ENCODE measurements at places on chromosomes 13 and 19. TPM values are rescaled to one million over a fixed set of nuclear protein-coding genes. Genes with fewer than 3 reads are reported as not detected.

GRCh38 chr19:2556221-2557092 is 80.5 kb downstream of the GADD45B start:
- DNase-seq: peak; percentile 60
- peak overlapping the region; percentile 49 for H3K27ac ChIP-seq
- H3K4me1 ChIP-seq: no peaks in the 10 kb centered on the region
- H3K27me3 ChIP-seq: no peaks in the 10 kb centered on the region
- H3K4me3 ChIP-seq: no peak overlapping the region

DNA sequence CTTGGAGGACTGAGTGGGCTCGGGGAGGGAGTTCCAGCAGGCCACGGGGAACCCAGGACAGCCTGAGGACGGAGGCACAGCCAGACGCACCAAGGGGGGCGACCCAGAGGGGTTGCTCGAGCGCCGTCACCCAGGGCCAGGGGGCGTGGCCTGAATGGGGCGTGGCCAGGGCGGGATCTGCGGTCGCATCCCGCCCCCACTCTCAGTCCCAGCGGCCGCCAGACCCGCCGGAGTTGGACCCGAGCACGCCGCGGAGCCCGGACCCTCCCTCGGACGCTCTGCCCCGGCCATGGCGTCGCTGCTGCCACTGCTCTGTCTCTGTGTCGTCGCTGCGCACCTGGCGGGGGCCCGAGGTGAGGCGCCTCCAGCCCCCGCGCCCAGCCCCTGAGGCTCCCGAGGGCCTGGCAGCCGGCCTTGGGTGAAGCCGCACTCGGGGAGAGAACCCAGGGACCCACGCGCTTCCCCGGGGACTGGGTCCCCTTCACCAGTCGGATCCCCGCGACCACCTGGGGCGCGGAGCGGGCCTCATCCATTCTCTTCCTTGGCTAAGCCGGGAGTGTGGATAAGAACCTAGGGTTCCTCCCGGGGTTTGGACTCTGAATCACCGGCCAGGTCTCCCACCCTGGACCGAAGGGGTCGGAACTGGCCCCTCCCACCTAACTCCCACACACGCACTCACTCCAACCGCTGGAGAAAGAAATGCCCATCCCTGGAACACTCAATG is at the start of gene CILP2:
CILP2 (plus strand) TSS at position 205 of the 724 bp plus-strand sequence; CDS start at position 290, 85 bp downstream.
- H3K27me3 ChIP-seq: no peaks in the 10 kb centered on the region
- H3K36me3 ChIP-seq: no peaks in the 10 kb centered on the region
- no peak within 1 kb of the TSS for H3K27ac ChIP-seq
- no peaks in the 10 kb centered on the region for H3K4me1 ChIP-seq

- no peak overlapping the region for H3K27ac ChIP-seq
- peak; percentile 96 for DNase-seq
- H3K36me3 ChIP-seq: no peaks in the 10 kb centered on the region
These were observed 8.7 kb upstream of the INSL3 start for GRCh38 chr19:17829855-17830566.

DNA sequence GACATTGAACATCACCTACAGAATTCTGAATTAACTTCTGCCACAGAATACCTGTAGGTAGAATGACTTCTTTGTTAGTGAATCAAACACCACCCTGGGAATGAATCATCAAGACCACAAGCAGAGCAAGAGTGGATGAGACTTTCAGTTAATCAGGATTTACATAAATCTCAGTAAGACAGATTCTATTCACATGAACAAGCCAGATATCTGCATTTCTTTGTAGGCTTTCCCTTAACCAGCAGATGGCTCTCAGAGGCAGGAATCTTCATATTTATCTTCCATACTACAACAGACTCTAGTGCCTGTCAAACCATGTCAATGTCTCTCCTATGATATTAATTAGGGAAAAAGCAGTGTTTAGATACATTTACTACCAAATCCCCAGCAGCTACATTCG is 412.1 kb downstream of the KLF12 start:
- H3K36me3 ChIP-seq: no peaks in the 10 kb centered on the region
- H3K27ac ChIP-seq: no peak overlapping the region
- H3K4me3 ChIP-seq: no peak overlapping the region
- DNase-seq: no peak
- peaks cover 9% of the 10 kb centered on the region for H3K4me1 ChIP-seq

DNA sequence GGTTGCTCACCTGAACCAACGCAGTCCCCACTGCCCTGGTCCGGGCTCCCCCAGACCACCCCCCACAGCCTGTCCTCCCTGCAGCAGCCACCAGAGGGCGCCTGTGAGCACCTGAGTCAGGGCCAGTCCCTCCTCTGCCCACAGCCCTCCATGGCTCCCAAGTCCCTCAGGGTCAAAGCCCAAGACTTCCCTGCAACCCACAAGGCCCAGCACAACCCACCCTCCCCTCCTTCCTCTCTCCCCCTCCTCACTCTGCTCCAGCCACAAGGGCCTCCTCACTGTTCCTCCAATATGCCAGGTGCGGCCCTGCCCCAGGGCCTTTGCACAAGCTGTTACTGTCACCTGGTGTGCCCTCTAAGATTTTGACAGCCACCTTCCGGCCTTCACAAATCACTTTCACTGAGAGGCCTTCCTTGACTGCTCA is 10.9 kb downstream of the GNA15 start:
- DNase-seq: peak; percentile 90
- H3K4me3 ChIP-seq: no peak overlapping the region
- no peaks in the 10 kb centered on the region for H3K4me1 ChIP-seq
- no peak overlapping the region for H3K27ac ChIP-seq

- no peaks in the 10 kb centered on the region for H3K27me3 ChIP-seq
- H3K27ac ChIP-seq: no peak overlapping the region
- peak; percentile 74 for DNase-seq
- peaks cover 19% of the 10 kb centered on the region for H3K4me1 ChIP-seq
- no peaks in the 10 kb centered on the region for H3K36me3 ChIP-seq
These were observed 86.2 kb upstream of the FRY start for GRCh38 chr13:31945202-31945961.

DNA sequence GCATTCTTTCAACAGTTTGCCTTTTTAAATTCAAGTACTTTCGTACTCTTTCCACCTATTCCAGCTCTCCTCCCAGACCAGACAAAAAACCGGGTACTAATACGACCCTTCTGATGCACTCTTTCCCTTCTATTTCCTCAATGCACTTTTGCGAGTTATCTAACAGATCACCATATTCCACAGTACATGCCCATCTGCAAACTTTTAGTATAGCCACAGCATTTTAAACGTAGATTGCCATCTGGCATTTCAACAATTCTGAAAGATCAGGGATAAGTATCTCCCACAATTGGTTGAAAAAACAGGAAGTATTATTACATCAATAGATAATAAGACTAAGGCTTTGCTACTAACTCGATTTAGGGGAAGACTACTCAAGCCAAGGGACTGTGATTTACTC is 31.5 kb downstream of the RBM26 start:
- peaks cover 64% of the 10 kb centered on the region for H3K36me3 ChIP-seq
- no peaks in the 10 kb centered on the region for H3K4me1 ChIP-seq
- no peaks in the 10 kb centered on the region for H3K27me3 ChIP-seq
- H3K27ac ChIP-seq: no peak overlapping the region

GRCh38 chr19:9043524-9043923 is 33.3 kb upstream of the MUC16 start:
- H3K4me1 ChIP-seq: no peaks in the 10 kb centered on the region
- no peaks in the 10 kb centered on the region for H3K27me3 ChIP-seq
- H3K4me3 ChIP-seq: no peak overlapping the region
- no peak for DNase-seq
- no peak overlapping the region for H3K27ac ChIP-seq
- H3K36me3 ChIP-seq: no peaks in the 10 kb centered on the region

GRCh38 chr13:43300865-43301264 is 277.5 kb downstream of the DNAJC15 start:
- H3K36me3 ChIP-seq: no peaks in the 10 kb centered on the region
- no peak for DNase-seq
- no peak overlapping the region for H3K27ac ChIP-seq

- peak overlapping the region; percentile 97 for H3K27ac ChIP-seq
- peak; percentile 85 for DNase-seq
- no peaks in the 10 kb centered on the region for H3K36me3 ChIP-seq
- peak overlapping the region; percentile 90 for H3K4me3 ChIP-seq
These were observed 984 bp downstream of the SIX5 start for GRCh38 chr19:45767881-45768654.

DNA sequence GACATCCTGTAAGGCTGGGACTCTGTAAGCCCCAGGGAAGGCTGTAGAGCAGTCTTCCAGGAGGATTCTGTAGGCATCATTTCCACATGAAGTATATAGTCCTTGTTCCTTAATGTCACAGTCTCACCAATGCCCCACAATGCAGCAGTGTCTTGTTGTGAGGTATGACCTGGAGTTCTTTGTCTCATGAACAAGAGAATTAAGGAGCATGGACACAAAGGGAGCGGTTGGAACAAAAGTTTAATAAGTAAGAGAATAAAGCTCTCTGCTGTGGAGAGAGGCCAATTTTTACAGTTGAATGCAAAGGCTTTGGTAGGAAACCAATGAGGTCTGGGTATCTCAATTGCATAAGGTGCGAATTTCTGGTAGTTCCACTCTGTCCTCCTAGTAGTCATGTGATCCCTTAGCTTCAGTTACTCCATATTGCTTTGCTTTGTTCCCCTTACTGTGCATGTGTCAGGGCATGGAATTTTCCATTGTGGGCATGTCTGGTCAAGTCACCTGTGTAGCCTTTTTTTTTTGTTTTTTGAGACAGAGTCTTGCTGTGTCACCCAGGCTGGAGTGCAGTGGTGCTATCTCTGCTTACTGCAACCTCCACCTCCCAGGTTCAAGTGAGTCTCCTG is 124.3 kb upstream of the TMTC4 start:
- H3K36me3 ChIP-seq: no peaks in the 10 kb centered on the region
- DNase-seq: no peak
- H3K27ac ChIP-seq: no peak overlapping the region
- H3K4me1 ChIP-seq: peaks cover 4% of the 10 kb centered on the region

The FREM2 gene
- 16.1 TPM for total RNA-seq

The ZNF813 gene
- 32.6 TPM for total RNA-seq

The ZNF554 gene
- total RNA-seq: 5.0 TPM

The DOCK6 gene
- 93.8 TPM for total RNA-seq

The ZNF132 gene
- total RNA-seq: 1.1 TPM

The LILRB1 gene
- not detected for total RNA-seq

The MBD3L2 gene
- total RNA-seq: not detected
